HuH-7.5 (cell line): ENCODE measurements at places on chromosomes 5 and 9.

GRCh38 chr9:79568337-79569101, 3.2 kb upstream of the TLE4 start:
- no peak for DNase-seq

GRCh38 chr5:1246711-1247431, 21.7 kb downstream of the SLC6A18 start:
- peak; percentile 71 for DNase-seq

DNA sequence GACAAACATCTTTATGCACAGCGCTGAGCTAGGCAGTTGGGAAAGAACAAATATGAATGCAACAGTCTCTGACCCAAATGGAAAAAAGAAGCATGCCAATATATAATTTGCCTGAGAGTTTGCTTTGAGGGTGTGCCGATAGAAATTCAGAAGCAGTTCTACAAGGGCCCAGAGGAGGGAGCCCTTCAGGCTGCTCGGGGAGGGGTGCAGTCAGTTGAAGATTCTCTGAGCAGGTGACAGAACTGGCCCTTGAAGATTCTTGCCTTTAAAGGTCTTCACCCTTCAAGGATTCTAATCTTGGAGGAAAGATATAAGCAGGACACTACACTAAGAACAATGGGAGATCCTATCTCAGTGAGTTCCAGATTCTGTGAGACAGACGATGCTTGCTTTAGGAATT, 3.7 kb upstream of the PAPPA start:
- no peak for DNase-seq

GRCh38 chr5:31750215-31750614, 111.3 kb downstream of the PDZD2 start:
- no peak for DNase-seq

- DNase-seq: no peak
Observed at GRCh38 chr9:12699529-12699928, 6.3 kb downstream of the TYRP1 start.

DNA sequence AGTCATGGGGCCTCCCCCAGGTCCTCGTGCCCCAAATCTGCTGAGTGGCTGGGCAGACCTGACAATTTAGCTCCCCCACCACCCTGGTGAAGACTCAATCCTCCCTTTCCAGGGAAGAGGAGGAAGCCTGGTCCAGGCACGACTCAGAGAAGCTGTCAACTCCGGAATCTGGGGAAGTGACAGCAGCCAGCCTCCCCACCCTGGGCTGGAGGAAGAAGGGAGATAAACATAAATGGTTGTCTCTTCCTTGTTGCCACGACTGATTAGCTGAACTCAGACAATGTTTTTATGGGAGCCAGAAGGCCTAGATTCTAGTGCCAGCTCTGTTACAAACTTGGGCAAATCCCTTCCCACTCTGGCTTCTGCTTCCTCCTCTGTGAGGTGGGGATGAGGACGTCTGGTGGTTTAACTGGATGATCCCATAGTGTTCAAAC, 15.4 kb downstream of the CCDC69 start:
- no peak for DNase-seq

DNA sequence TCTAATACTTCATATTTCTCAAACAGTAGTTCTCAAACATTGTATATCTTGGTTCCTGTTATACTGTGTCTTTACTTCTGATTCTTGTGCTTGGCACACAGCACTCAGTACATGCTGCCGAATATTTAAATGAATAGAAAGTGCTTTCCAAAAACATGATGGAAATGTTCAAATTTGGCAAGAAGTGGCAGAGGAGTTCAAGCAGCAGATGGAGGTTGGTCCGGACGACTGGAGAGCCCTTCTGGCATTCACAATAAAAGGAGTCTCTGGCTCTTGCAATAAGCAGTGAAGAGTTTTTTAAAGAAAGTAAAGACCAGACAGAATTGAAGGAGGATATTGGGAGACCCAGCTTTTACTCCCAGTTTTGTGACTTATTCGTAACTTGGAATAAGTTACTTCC, 36.3 kb downstream of the TSTD2 start:
- no peak for DNase-seq

DNA sequence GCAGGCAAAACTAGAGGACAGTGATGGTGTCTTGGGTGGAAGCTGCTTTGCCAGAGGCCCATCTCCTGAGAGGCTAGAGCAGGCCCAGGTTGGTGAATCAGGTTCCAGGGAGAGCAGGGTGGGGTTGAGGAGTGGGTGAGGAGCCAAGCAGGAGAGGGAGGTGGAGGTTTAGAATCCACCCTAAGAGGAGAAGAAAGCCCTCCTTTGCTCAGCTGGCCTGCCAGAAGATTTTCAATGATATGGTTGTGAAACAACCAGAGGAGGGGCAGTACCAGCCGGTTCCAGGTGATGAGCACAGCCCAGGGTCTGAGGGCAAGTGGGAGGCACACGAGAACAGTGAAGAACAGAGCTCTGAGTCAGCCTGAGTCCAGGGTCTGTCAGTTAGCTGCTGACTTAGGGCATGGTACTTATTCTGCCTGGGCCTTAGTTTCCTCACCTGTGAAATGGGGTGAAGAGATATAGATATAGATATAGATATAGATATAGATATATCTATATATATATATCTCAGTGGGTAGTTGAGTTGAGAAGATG, 17.8 kb downstream of the PPARGC1B start:
- DNase-seq: no peak

DNA sequence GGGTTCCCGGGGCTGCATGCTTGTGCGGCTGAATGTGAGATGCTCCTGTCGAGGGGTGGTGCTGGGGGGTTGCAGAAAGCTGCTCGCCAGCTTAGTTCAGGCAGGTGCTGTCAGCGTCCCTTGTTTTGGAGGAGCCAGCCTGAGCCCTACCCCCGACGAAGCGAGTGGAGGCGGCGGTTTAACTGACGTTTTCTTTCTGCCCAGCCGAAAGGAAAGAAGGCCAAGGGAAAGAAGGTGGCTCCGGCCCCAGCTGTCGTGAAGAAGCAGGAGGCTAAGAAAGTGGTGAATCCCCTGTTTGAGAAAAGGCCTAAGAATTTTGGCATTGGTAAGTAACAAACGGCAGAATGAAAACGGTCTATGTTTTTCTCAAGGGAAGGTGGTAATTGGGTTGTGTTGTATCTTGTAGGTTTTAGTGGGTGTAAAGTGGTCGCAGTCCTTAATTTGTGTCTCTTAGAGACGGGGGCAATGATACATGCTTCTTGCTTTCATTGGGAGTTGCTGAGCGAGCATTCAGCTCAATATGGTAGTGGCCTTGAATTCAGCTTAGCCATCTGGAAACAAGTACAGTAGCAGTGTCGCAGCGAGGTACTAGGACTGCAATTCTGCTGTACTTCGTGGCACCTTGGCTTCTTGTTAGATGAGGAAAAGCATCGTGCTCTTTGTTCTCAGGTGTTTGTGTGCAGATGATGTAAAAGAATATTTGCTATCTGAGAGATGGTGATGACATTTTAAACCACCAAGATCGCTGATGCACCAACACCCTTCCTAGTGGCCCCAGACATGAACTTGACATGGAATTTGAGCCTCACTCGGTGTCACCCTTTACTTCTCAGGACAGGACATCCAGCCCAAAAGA, 928 bp downstream of the RPL7A start:
- DNase-seq: no peak

DNA sequence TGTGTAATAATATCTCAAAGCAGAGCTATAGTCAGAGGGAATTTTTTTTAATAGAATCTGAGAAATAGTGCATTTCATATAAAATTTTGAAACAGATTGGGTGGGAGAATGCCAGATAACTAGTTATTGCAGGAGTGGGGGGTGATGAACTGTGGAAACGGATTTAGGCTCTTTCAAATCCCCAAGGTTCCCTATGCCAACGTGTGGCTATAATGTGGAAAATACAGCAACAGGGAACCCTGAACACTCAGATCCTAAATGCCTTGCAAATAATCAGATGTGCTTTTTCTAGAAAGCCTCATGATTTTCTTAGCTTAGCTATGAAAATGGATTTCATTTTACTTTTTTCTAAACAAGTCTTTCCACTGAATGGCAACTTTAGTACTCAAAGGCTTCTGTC, 180.5 kb upstream of the DMAC1 start:
- DNase-seq: no peak

GRCh38 chr9:9881692-9882091, 731.1 kb downstream of the PTPRD start:
- DNase-seq: no peak

DNA sequence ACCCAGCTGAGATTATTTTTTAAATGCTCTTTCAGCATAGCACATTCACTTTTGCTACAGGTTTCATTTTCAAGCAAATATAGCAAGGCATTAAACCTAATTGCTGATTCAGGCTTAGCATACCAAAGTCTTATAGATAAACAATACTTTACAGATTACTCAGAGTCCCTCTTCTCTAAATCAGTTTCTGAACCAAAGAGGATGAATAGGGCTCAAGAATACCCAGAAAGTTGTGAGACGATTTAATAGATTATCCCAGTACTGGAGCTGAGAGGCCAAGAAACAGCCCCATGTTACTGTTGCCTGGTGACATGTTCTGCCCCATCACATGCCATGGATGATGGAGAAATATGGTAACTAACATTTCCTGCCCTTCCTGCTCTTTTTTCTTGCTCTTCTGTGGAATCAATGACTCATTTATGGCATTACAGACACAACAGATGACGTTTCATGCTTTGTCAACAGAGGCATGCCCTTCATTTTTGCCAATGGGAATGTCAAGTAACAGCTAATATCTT, 18.1 kb upstream of the SSBP2 start:
- DNase-seq: no peak
